Spinal cord (tissue), 10 donors: ENCODE measurements at places on chromosomes 7 and 10. TPM values are rescaled to one million over a fixed set of nuclear protein-coding genes. Genes with fewer than 3 reads are reported as not detected.

Gene PRSS2
- not detected for polyA plus RNA-seq

Gene PNLIPRP2
- 0.18 TPM for polyA plus RNA-seq

Gene FAM53B
- 30.9 TPM for polyA plus RNA-seq

Gene CLCN1
- 0.68 TPM for polyA plus RNA-seq

Gene GARIN1A
- polyA plus RNA-seq: 5.4 TPM

DNA sequence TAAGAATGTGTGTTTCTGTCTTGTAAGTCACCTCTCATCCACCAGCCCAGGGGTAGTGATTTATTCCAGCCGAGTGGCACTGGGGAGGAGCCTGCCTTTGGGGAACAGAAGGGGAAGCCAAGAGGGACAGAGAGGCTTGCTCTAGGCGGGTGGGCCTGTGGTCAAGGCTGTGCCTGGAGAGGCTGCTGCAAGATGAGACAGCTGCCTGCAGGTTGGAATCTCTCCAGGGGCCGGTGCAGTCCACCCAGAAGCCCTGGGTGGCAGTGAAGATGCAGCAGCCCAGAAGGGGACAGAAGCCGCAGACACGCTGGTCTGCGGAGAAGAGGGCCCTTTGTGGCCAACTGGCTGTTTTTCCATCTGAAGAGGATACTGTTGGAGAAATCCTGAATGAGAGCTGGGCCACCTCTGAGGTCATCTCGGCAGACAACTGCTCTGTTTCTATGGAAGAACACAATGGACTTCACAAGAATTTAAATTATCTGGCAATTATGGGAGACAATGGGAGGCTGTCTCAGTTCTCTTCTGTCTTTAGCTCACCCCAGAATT, 175.7 kb downstream of the GFRA1 start:
- peaks cover 21% of the 10 kb centered on the region for H3K4me1 ChIP-seq
- no peaks in the 10 kb centered on the region for H3K36me3 ChIP-seq
- no peaks in the 10 kb centered on the region for H3K27me3 ChIP-seq
- DNase-seq: peak; percentile 45
- H3K27ac ChIP-seq: no peak overlapping the region

GRCh38 chr10:62083412-62084267, 182.1 kb downstream of the ARID5B start:
- peaks cover 8% of the 10 kb centered on the region for H3K36me3 ChIP-seq
- peaks cover 6% of the 10 kb centered on the region for H3K4me1 ChIP-seq
- H3K4me3 ChIP-seq: no peak overlapping the region
- DNase-seq: no peak
- peak overlapping the region; percentile 75 for H3K27ac ChIP-seq
- H3K27me3 ChIP-seq: no peaks in the 10 kb centered on the region

DNA sequence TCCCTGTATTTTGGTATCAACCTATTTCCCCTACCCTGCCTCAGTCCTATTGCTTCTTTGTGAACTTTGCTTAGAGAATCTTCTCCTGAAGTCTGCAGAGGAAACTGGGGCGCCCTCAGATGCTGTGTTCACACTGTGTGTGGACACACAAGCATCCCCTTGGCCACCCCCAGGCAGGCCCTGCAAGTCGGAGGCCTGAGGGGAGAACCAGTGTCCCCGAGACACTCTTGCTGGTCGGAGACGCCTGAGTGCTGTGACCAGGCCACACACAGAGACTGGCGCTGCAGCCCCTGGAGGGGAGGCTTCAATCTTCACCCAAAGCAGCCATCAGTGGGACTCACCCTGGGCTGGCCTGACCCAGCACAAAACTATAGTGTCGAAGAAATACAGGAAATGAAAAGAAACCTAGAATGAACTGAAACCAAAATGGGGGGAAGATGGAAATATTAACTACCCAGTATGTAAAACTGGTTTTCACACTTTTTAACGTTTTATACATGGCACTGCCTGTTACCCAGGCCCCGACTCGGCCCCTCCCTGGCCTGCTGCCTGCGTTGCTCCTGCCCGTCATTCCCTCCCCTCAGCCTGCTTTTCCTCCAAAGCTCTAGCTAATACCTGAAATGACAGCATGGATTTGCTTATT, 48.4 kb upstream of the FAM20C start:
- H3K4me3 ChIP-seq: no peak overlapping the region
- DNase-seq: no peak
- H3K27me3 ChIP-seq: no peaks in the 10 kb centered on the region

DNA sequence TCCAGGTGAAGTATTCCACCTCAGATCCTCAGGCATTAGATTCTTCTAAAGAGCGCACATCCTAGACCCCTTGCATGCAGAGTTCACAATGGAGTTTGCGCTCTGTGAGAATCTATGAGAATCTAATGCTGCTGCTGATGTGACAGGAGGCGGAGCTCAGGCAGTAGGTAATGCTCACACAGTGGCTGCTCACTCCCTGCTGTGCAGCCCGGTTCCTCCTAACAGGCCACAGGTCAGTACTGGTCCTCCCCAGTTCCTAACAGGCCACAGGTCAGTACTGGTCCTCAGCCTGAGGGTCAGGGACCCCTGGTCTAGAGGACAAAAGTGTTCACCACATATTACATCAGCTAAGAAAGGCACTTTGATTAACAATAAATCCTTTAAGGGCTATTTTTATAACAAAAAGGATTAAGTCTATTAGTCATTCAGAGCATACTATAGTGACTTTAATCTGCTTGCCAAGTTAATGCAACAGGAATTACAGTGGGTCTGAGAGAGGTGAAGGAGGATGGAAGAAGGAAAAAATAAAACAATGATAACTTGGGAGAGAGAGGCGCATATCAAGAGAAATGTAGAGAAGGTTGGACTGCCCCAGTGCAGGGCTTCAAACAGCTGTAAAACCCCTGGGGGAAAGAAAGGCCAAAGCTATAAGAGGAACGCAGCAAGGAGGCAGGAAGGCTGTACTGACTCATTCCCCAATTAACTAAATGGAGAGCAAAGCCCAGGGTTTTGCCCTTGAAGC, 49.2 kb downstream of the CUL2 start:
- peaks cover 25% of the 10 kb centered on the region for H3K36me3 ChIP-seq
- H3K4me1 ChIP-seq: no peaks in the 10 kb centered on the region
- DNase-seq: no peak
- H3K27me3 ChIP-seq: no peaks in the 10 kb centered on the region
- no peak overlapping the region for H3K27ac ChIP-seq
- H3K4me3 ChIP-seq: no peak overlapping the region

DNA sequence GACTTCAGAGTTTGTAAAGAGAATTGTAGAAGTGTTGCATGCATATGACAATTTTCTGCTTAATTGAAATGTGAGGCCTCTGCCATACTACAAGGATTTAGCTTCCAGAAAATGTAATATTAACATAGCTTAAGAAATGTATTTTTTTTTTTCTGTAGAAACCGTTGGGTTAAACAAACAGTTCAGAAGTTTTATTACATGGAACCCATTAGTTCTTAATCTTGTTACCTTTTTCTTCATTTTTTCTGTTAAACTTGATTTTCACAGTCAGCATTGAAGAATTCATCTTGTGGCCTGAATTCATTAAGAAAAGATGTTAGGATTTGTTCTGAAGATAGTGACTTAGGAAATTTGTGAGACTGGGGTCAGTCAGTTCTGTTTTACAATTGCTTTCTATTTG, 4.9 kb downstream of the PTEN start:
- H3K27me3 ChIP-seq: no peaks in the 10 kb centered on the region
- H3K4me1 ChIP-seq: peaks cover 4% of the 10 kb centered on the region
- H3K36me3 ChIP-seq: no peaks in the 10 kb centered on the region
- no peak for DNase-seq

DNA sequence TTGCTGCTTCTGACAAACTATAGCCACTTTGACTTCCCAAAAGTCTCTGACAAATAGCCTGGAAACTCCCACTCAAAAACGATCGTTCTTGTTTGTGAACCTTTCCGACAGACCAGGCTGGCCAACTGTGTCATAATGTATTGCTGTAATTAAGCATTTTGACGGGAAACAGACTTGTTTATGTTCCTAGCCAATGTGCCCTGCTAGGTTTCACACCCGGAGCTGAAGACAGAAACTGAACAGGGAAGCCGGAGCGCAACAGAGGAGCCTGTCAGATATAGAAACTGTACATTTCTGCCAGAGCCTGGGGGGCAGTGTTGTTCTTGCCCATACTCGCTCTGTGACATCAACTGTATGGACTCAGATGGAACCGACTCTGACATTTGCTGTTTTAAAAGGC, 55.3 kb upstream of the C7orf33 start:
- H3K27ac ChIP-seq: no peak overlapping the region
- DNase-seq: no peak
- H3K27me3 ChIP-seq: no peaks in the 10 kb centered on the region
- no peak overlapping the region for H3K4me3 ChIP-seq
- H3K36me3 ChIP-seq: no peaks in the 10 kb centered on the region

DNA sequence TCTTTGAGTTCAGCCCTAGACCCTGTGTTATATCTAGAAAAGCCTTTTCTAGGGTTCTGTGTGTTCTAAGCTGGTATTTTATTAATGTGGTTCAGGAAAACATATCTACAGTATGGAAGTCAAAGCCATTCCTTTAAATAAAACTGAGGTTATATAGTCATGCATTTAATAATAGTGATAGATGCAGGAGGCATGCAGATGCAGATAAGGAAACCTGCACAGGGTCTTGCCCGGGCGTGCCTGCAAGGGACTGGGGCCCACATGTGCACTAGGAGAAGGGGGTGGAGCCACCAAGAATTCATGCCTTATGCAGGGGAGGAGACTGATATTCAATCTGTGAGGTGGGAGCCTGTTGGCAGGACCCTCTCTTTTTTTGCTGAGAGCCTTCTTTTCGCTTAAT, 171.5 kb downstream of the PRPF18 start:
- no peaks in the 10 kb centered on the region for H3K36me3 ChIP-seq

DNA sequence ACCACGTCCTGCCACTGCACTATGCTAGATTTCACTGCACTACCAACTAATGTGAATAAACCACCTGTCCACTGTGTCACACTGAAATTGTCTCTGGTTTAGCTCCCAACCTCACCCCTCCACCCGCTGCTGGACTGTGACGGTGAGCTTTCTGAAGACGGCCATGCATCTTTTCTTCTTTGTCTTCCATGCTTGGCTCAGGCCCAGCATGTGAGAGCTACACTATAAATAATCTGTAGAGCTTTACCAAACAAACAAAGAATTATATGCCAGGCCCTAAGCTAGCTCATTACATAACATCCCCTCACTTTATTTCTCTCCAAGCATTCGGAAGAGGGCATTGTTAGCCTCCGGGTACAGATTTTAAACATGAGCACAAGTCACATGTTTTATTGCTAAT, 633.2 kb downstream of the TNS3 start:
- no peak for DNase-seq
- no peaks in the 10 kb centered on the region for H3K27me3 ChIP-seq
- H3K4me1 ChIP-seq: no peaks in the 10 kb centered on the region
- no peak overlapping the region for H3K27ac ChIP-seq
- no peak overlapping the region for H3K4me3 ChIP-seq

- H3K27ac ChIP-seq: no peak overlapping the region
- no peaks in the 10 kb centered on the region for H3K27me3 ChIP-seq
- no peak for DNase-seq
- H3K36me3 ChIP-seq: no peaks in the 10 kb centered on the region
- H3K4me1 ChIP-seq: no peaks in the 10 kb centered on the region
- H3K4me3 ChIP-seq: no peak overlapping the region
These were observed 35.9 kb upstream of the ANK3 start for GRCh38 chr10:60425392-60426110.

DNA sequence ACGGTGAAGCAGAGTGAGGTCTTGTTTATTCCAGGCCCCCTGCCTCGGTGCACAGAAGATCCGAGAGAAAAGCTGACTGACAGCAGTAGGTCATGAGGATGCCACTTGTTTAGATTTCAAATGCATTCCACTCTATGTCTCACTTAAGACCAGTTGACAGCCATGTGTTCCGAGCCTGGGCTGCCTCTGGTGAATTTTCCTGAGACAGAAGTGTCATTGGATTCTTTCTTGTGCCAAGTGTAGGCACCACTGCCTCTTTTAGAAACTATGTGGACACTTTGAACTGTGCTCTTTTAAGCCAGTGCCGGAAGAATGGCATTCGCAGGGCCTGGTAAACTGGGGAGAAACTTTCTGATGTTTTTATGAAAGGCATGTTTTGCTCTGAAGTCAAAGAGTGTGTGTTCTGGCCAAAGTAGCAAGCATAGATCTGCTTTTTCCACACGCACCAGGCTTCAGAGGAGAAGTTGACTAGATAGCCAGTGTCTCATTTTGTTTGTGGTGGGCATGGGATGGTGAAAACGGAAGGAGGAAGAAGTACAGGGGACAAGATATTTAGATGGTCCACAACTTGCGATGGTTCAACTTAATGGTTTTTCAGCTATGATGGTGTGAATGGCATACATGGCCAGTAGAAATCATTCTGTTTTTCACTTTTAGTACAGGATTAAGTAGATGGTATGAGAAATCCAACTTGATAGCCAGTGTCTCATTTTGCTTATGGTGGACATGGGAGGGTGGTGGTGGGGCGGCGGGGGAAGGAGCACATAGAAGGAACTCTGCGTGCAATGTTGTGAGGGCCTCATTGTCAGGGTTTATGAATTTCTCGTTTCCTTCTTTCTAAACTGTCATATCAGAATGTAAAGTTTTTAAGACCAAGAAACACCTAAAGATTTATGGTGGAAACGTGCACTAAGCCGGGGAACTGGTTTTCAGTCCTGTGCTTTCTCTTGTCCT, 41.5 kb downstream of the CYP17A1 start:
- no peak overlapping the region for H3K4me3 ChIP-seq
- H3K27me3 ChIP-seq: no peaks in the 10 kb centered on the region
- no peak for DNase-seq

DNA sequence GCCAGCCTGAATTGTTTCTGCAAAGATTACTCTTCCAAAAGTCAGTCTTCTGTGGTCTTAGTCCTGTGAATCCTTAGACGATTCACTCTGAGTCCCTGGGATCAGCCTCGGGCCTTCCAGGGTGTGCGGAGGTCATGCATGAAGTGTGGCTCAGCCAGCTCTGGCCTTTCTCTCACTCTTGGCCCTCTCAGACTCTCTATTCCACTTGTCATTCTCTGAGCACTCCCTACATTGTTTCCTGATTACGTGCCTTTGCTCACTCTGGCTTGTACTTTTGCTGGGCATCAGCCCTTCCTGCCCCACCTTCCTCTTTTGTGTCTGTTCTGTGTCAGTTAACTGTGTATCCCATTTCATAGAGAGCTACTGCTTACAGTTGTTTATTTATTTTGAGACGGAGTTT, 36.0 kb downstream of the CCNY start:
- peaks cover 7% of the 10 kb centered on the region for H3K4me1 ChIP-seq
- no peaks in the 10 kb centered on the region for H3K27me3 ChIP-seq
- H3K27ac ChIP-seq: no peak overlapping the region
- no peaks in the 10 kb centered on the region for H3K36me3 ChIP-seq

- H3K27me3 ChIP-seq: no peaks in the 10 kb centered on the region
- H3K4me1 ChIP-seq: peaks cover 25% of the 10 kb centered on the region
- H3K36me3 ChIP-seq: peaks cover 6% of the 10 kb centered on the region
- H3K27ac ChIP-seq: no peak overlapping the region
- peak; percentile 54 for DNase-seq
These were observed 236.7 kb downstream of the DIP2C start for GRCh38 chr10:452512-453426.

DNA sequence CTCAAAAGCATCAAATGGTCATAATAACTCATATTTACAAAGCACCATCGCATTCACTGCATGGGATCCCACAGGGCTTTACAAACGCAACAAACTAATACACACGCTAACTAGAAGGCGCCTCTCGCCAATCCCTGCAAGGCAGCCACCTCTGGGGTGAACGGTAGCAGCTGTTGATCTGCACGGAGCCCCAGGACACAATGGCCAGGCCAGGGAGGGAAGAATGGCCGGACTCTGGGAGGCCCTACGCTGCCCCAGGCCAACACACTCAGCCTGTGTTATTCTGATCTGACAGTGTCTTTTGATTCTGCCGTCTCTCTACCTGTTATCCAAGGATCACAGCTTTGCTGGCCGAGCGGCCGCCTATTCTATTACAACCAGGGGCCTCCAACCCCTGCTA, 41.8 kb downstream of the HABP2 start:
- H3K27ac ChIP-seq: no peak overlapping the region
- peaks cover 4% of the 10 kb centered on the region for H3K4me1 ChIP-seq
- no peak overlapping the region for H3K4me3 ChIP-seq
